ENCODE measurements at places on chromosomes 1 and 21. TPM values are rescaled to one million over a fixed set of nuclear protein-coding genes. Genes with fewer than 3 reads are reported as not detected.
A peak's percentile ranks its signal among the peaks of the same experiment; 100 is the strongest.

Gene OR2M3
- total RNA-seq, result not detected

DNA sequence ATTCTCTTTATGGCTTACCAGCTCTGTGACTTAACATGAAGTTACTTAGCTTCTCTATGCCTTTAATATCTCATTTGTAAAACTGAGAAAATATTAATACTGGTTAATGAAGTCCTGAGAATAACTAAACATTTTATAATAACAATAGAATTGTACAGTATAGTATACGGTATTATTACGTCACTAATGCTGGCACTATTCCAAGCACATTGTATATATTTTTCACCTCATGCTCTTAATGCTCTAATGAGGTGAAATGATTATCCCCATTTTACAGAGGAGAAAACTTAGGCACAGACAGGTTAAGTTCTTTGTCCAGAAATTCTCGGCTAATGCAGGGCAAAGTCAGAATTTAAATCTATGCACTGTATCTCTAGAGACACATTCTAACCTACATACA lies 856 bp downstream of the OR6K3 start:
- DNase-seq, result no peak

Gene ZNF691
- 10.8 TPM for total RNA-seq

- DNase-seq, result peak; percentile 5
These were observed 255.7 kb downstream of the OMA1 start for GRCh38 chr1:58290685-58291372.
